ENCODE measurements at places on chromosomes 1 and 21.

DNA sequence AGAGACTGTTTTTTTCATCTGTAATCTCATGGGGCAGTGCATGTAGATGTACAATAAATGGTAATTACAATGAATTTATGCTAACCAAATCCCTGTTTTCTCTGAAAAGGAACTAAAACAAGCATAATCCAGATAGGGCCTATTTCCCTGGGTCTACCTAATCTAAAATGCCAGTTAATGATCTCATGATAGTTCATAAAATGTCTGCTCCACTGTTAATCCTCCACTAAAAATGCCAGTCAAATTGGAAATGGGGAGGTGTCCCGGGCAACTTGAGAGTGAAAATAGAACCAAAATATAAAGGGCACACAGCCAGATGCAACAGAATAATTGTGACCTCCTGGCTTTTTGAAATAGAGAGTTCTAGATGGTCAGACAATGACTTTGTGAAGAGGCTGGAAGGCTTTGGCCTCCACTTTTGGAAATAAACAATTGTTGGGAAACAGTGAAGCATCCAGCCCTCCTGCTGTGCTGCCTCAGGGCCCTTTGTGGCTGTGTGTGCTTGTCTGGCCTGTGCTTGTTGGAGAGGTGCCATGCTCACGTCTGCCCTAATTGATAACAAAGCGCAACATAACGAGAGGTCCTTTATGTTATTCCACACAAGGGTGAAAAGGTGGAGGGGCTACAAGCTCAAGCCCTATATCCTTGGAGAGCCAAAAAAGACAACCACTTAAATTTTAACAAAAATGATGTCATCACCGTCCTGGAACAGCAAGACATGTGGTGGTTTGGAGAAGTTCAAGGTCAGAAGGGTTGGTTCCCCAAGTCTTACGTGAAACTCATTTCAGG is 97.7 kb downstream of the ATP5PO start:
- DNase-seq: no peak

- no peak for DNase-seq
These were observed 50.5 kb upstream of the LAX1 start for GRCh38 chr1:203714446-203714845.

DNA sequence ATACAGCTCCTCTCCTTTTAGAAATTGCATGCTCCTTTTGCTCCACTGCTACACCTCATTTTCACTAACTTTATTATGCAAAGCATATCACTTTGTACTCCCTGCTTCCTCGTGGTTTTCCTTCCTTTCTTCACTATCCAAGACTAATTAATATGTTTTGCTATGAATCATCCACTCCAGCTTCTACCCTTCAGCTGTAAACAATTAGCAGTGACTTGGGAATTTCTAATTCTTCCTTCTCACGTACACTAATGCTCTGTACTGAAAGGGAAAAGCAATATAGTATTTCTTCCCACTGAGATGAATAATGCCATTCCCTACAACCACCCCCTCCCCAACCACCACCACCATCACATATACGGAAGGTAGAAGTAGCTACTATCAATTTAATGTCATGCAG is 1917.0 kb downstream of the MRPL39 start:
- DNase-seq: no peak

GRCh38 chr1:39996396-39997004 is 41.6 kb downstream of the MFSD2A start:
- no peak for DNase-seq

DNA sequence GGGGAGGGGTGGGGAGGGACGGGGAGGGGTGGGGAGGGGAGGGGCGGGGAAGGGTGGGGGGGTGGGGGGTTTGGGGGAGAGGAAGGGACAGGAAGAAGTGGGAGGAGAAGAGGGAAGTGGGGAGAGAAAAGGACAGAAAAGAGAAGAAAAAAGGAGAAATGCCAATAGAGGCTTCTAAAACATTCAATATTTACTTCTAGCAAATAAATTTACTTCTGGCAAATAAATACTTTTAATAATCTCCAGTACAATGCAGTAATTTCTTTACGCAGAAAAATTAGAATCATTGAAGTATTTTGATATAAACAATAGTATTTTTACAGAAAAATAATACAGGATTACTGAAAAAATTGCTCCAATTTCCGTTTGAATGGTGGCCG is 9.4 kb upstream of the GPR161 start:
- no peak for DNase-seq

DNA sequence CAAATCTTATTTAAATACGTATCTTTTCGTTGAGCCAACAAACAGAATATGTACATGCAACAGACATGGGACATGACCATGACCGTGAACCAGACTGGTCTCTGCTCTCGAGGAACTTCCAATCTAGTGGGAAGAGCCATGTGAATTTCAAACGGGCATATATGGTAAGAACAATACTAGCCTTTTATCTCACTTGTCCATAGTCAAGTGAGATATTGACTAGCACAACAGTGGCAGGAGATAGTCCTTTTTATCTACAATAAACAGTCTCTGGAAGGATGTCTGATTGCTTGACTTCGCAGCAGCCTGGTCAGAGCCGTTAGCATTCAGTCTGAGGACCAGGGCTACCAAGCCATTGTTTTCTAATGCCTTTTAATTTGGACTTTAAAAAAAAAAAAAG is 12.6 kb upstream of the PLA2G2C start:
- DNase-seq: no peak

DNA sequence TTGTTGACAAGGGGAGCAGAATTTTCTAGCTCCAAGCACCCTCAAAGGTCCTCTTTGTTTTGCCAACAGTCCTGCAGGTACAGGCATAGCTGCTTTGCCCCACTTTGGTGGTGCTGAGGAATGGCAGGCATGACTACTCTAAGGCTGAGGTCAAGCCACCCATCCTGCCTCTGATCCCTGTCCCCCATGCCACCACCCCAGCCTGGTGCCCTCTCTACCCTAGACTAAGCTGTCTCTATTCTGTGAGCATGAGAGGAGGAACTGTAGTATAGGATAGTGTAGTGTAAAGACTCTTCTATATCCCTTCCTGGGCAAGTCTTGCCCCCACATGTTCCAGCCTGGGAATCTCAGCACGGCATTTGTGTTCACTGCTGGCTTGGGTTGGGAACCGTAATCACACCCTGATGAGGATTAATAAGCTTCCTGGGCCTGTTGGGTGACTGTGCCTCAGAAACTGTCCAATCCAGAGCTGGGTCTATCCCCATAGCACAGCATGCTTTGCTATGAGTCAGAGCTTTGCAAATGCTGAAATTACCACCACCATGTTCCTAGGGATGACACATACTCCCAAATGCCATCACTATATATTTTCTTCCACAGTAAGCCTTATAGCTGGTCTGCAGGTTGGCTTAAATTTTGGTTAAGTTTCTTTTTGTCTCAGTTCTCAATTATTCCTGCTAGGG is 105.7 kb upstream of the PPP2R5A start:
- DNase-seq: no peak

GRCh38 chr1:180969434-180969833 is 53.2 kb downstream of the STX6 start:
- DNase-seq: no peak

- DNase-seq: no peak
These were observed 70.1 kb downstream of the PTPRC start for GRCh38 chr1:198708761-198709525.

GRCh38 chr1:176494436-176494835 is 31.5 kb downstream of the PAPPA2 start:
- no peak for DNase-seq

- DNase-seq: no peak
These were observed 22.3 kb upstream of the NR5A2 start for GRCh38 chr1:200005165-200005564.

- DNase-seq: no peak
These were observed 13.4 kb downstream of the NHLH2 start for GRCh38 chr1:115827452-115828044.

All from CD4-positive, alpha-beta T cell treated with Interleukin-1 beta for 1 hour (primary cell).